Vagina (tissue), 2 donors: ENCODE measurements at places on chromosomes 7 and 10.

- H3K27ac ChIP-seq, result no peak overlapping the region
- H3K4me3 ChIP-seq, result no peak overlapping the region
- H3K4me1 ChIP-seq, result no peaks in the 10 kb centered on the region
- no peak for DNase-seq
Measured at GRCh38 chr7:128948312-128948973, 10.7 kb downstream of the IRF5 start.

- H3K36me3 ChIP-seq, result no peaks in the 10 kb centered on the region
- no peaks in the 10 kb centered on the region for H3K27me3 ChIP-seq
- DNase-seq, result no peak
- no peaks in the 10 kb centered on the region for H3K4me1 ChIP-seq
- H3K27ac ChIP-seq, result no peak overlapping the region
- no peak overlapping the region for H3K4me3 ChIP-seq
Measured at GRCh38 chr10:46515366-46515765, 41.1 kb downstream of the GPRIN2 start.

- H3K4me3 ChIP-seq, result no peak overlapping the region
- H3K4me1 ChIP-seq, result no peaks in the 10 kb centered on the region
- no peak for DNase-seq
- H3K36me3 ChIP-seq, result no peaks in the 10 kb centered on the region
- no peak overlapping the region for H3K27ac ChIP-seq
Measured at GRCh38 chr7:12623223-12623622, 52.7 kb downstream of the SCIN start.

DNA sequence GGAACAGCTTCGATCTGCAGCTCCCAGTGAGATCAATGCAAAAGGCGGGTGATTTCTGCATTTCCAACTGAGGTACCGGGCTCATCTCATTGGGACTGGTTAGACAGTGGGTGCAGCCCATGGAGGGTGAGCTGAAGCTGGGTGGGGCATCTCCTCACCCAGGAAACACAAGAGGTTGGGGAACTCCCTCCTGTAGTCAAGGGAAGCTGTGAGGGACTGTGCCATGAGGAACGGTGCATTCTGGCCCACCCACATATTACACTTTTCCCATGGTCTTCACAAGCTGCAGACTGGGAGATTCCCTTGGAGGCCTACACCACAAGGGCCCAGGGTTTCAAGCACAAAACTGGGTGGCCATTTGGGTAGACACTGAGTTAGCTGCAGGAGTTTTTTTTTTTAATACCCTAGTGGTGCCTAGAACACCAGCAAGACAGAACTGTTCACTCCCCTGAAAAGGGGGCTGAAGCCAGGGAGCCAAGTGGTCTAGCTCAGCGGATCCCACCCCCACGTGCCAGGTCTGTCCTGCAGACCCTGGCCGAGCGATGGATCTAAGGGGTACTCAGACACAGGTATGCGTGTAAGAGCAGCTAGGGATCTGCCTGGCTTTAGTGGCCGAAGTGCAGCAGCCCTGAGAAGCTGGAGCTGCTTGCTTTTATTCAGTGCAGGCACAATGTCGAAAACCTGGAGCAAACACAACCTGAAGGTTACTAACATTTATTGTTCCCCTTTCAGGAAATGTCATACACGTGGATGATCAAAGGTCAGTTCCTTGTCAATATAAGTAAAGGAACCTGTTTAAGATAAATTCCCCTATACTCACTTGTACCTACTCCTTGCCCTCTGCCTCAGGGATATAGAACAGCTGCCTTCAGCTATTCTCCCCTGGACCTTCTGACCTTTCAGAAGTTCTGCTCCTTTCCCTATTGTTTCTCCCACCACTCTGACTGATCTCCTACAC, 3.1 kb upstream of the SAMD9 start:
- H3K36me3 ChIP-seq, result no peaks in the 10 kb centered on the region
- no peaks in the 10 kb centered on the region for H3K27me3 ChIP-seq
- no peak overlapping the region for H3K27ac ChIP-seq
- peaks cover 31% of the 10 kb centered on the region for H3K4me1 ChIP-seq

DNA sequence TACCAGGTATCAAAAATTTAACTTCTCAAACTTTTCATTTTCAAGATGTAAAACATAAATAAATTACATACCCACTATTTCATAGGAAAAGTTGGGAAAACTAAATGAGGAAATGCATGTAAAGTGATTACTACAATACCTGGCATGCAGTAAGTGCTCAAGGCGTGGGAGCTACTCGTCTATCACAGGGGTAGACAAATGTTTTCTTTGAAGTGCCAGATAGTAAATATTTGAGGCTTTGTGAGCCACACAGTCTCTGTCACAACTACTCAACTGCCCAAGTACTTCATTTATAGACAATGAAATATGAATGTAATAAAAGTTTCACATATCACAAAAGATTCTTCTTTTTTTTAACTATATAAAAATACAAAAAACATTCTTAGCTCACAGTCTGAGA, 96.4 kb upstream of the PCGF5 start:
- H3K36me3 ChIP-seq, result no peaks in the 10 kb centered on the region
- no peaks in the 10 kb centered on the region for H3K4me1 ChIP-seq
- H3K27ac ChIP-seq, result no peak overlapping the region
- no peaks in the 10 kb centered on the region for H3K27me3 ChIP-seq
- no peak overlapping the region for H3K4me3 ChIP-seq

GRCh38 chr10:35912615-35913569, 270.8 kb upstream of the FZD8 start:
- no peaks in the 10 kb centered on the region for H3K4me1 ChIP-seq
- no peaks in the 10 kb centered on the region for H3K27me3 ChIP-seq
- no peak for DNase-seq
- no peak overlapping the region for H3K4me3 ChIP-seq
- no peaks in the 10 kb centered on the region for H3K36me3 ChIP-seq
- no peak overlapping the region for H3K27ac ChIP-seq

DNA sequence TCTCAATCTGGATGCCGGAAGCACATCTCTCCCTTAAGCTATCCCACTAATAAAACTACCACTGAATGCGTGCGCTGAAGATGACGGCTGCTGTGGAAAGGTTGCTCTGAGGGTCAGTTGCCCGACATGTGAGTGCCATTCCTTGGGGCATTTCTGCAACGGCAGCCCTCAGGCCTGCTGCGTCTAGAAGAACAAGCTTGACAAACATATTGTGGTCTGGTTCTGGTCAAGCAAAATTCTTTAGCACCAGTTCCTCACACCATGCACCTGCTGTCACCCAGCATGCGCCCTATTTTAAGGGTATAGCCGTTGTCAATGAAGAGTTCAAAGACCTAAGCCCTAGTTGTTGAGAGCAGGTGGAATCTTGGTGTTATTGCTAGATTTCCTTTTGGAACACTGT, 184.2 kb downstream of the SRPK2 start:
- no peak overlapping the region for H3K27ac ChIP-seq
- DNase-seq, result no peak
- no peak overlapping the region for H3K4me3 ChIP-seq
- H3K27me3 ChIP-seq, result no peaks in the 10 kb centered on the region

DNA sequence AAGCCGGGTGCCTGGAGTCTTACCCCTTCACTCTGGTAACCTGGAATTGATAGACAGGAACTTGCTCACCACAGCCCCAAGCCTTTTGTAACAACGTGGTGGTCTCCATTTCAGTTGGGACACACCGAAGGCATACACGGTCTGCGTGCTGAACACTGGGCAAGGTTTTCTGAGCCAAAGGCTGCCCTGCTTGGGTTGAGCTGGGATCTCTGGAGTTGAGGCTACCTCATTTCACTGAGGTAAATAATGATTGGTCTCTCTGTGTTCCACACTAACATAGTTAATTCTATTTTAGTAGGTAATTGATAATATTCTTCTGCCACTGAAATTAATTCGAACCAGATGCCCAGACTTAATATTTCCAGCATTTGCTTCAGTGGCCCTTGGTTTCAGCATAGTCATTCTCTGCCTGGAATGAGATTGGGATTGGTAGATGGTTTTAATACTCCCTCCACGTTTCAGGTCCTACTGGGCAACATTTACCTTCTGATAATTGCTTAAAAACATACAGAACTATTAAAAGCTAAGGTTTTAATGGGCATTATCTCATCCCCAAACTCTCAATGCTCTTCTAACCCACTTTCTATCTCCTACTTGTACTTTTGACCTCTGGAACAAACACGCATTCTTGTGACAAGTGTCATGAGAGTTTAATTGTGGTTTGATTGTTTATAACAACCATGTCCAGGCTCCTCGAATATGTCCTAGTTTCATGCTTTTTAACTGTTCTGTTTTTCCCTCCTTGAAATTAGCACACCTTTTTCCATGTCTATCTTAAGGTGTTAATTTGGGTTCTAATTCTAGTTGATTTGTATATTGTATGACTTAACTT, 202.3 kb upstream of the KLF6 start:
- H3K4me1 ChIP-seq, result peaks cover 13% of the 10 kb centered on the region
- no peak overlapping the region for H3K4me3 ChIP-seq
- no peaks in the 10 kb centered on the region for H3K36me3 ChIP-seq
- no peak for DNase-seq
- H3K27ac ChIP-seq, result no peak overlapping the region
- H3K27me3 ChIP-seq, result no peaks in the 10 kb centered on the region

- H3K4me1 ChIP-seq, result peaks cover 10% of the 10 kb centered on the region
- DNase-seq, result no peak
- H3K36me3 ChIP-seq, result no peaks in the 10 kb centered on the region
- H3K27ac ChIP-seq, result no peak overlapping the region
- H3K4me3 ChIP-seq, result no peak overlapping the region
Measured at GRCh38 chr10:101441541-101442455, 87.8 kb downstream of the BTRC start.

- no peak overlapping the region for H3K27ac ChIP-seq
- no peak for DNase-seq
- no peaks in the 10 kb centered on the region for H3K27me3 ChIP-seq
- H3K4me1 ChIP-seq, result no peaks in the 10 kb centered on the region
- no peaks in the 10 kb centered on the region for H3K36me3 ChIP-seq
Measured at GRCh38 chr7:102318482-102318971, 31.9 kb downstream of the SH2B2 start.

DNA sequence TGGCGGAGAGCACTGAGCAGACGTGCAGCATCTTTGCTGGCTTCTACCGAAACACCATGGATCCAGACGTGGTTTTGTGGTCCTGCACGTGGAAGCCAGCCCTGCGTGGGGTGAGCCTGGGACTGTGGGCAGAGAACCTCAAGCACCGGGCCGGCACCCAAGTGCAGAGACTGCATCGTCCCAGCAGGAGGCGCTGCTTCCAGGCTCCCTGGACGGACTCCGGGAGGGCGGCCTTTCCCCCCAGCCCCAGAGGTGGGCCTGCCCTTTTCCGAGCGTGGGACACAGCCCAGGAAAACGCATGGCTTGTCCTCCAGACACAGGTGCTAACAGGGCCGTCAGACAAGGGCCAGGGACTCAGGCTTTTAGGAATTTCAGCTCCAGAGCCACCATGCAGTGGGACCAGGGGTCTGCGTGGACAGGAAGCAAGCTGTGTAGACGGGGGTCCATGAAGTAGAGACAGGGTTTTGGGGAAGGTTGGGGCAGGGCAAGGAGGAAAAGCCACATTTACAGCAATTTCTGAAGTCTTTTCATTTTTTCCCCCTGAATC, 303.9 kb downstream of the WDR37 start:
- peaks cover 8% of the 10 kb centered on the region for H3K4me1 ChIP-seq
- DNase-seq, result no peak
- no peaks in the 10 kb centered on the region for H3K36me3 ChIP-seq
- H3K4me3 ChIP-seq, result no peak overlapping the region
- no peak overlapping the region for H3K27ac ChIP-seq

GRCh38 chr7:127731431-127732080, 79.6 kb downstream of the SND1 start:
- no peak overlapping the region for H3K27ac ChIP-seq
- no peaks in the 10 kb centered on the region for H3K36me3 ChIP-seq
- no peak overlapping the region for H3K4me3 ChIP-seq
- no peak for DNase-seq

GRCh38 chr10:122285506-122286444, 14.7 kb downstream of the BTBD16 start:
- no peaks in the 10 kb centered on the region for H3K36me3 ChIP-seq
- peak; percentile 55 for DNase-seq
- no peak overlapping the region for H3K27ac ChIP-seq
